ENCODE measurements at places on chromosomes 7 and 10.

GRCh38 chr7:1812509-1813393, 142.7 kb downstream of the ELFN1 start:
- DNase-seq: peak; percentile 79

GRCh38 chr10:103881416-103882284, 26.3 kb upstream of the SH3PXD2A start:
- DNase-seq: no peak

DNA sequence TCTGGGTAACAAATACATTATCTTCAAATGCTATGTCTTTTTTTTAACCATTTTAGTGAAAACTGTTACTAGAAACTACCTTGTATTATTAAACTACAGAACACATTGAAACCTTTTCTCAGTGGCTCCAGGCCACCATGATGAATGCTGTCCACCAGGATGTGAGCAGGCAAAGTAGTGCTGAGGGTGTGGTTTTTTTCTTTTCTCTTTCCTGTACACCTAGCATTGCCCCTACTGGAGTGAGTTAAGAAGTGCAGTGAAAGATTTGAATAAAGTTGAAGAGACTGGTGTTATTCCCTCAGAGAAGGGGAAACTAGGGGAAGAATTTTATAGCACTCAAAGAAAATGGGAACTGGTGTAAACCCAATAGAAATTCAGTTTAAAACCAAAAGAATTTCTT, 120.0 kb upstream of the SAMD8 start:
- no peak for DNase-seq

- DNase-seq: no peak
Measured at GRCh38 chr10:123380491-123381085, 226.4 kb downstream of the BUB3 start.

DNA sequence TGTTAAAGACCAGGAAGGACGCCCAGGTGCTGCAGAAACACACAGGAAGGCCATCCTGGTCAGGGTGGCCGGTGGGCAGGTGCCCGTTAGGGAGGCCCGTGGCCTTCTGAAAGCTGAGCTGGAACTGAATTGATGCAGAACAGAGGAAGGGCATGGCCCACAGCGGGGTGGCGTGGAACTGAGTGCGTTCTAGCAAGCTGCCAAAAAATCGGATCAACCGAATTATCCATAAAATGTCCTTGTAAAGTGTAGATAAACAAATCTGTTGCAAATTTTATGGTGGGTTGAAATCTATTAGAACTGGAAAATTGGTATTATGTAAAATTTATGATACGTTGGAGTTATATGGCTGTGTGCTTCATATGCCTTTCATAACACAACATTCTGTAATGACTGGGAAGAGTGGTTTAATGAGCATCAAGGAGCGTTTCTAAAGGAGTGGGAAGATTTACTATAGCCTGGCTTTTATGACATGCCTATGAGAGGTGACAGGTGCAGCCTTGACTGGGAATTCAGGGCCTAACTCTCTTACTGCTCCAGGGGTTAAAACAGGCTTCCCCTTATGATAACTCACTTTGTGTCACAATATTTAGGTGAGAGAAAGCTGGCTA, 108.1 kb downstream of the GPR26 start:
- no peak for DNase-seq

- no peak for DNase-seq
Measured at GRCh38 chr7:93838966-93839365, 51.6 kb downstream of the TFPI2 start.

DNA sequence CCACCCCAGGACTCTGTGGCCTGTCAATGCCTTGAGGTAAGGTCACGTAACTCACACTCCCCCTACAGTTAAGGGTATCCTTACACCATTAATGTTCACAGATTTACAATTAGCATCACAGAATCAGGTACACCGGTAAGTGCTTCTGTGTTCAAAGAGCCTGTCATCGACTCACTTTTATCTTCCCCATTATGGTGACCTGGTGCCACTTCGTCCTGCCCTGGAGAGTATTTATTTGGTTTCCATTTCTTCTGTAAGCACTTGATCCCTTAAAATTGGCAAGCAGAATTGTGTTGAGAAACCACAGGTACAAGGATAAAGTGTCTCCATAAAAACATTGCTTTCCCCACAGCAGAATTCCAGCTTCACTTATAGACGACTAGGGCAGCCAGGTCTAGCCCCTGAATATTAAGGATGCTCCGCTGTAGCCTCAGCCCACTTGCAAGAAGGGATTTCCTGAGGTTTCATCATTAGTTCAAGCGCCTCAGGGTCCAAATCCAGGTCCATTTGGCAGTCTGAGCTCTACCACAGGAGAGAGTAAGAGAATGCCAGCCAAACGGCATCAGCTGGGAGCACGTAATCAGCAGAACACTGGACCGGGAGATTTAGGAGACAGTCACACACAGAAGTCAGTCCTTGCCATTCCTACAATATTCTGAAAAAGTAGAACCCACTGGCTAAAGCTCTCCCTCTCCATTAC, 10.1 kb downstream of the ATXN7L1 start:
- DNase-seq: no peak

DNA sequence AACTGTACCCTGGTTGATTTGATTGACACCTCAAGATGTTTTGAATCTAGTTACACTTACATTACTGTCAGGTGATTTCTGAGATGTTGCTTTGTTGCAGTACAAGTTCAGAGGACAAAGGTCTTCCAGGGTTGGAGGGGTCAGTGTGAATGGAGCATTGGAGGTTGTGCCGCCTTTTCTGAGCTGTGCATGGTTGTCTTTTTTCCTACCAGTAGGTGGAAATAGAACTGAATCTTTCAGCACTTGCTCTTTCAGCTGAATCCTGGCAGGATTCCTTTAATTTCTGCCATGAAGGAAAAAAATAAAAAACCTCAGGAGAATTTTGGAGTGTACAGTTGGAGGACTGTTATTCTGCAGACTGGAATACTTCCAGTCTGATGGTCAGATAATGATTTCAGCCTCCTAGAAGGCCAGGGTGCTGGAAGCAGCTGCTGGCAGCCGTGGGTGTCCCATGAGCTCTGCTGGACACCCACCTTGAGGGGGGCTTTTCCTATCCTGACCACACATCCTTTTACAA, 82.7 kb downstream of the PLCE1 start:
- no peak for DNase-seq

GRCh38 chr10:113291413-113291812, 261.4 kb upstream of the HABP2 start:
- DNase-seq: no peak

GRCh38 chr7:51458693-51459092, 142.1 kb upstream of the COBL start:
- no peak for DNase-seq

GRCh38 chr7:7498856-7499255, 36.8 kb downstream of the COL28A1 start:
- DNase-seq: peak; percentile 73

DNA sequence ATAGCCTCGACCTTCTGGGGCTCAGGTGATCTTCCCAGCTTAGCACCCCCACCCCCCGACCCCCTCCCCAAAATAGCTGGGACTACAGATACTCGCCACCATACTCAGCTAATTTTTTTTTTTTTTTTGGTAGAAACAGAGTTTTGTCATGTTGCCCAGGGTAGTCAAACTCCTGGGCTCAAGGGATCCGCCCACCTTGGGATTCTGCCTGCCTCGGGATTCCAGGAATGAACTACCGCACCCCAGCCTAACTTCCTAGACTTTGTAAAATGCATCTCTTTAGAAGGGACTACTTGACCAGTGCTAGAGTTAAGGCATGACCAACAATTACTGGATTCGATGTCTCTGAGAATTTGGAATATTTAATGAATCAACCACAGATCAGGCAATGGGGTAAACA, 85.9 kb downstream of the MDFIC start:
- DNase-seq: no peak

DNA sequence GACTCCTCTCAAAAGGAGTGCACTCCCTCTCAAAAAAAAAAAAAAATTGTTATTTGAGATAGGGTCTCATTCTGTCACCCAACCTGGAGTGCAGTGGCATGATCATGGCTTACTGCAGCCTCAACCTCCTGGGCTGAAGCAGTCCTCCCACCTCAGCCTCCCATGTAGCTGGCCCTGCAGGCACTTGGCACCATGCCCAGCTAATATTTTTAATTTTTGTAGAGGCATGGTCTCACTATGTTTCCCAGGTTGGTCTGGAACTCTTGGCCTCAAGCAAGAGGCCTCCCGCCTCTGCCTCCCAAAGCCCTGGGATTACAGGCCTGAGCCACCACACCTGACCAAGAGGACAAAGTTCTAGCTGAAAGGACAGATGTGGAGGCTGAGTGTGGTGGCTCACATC, 120.3 kb downstream of the EPC1 start:
- DNase-seq: no peak

DNA sequence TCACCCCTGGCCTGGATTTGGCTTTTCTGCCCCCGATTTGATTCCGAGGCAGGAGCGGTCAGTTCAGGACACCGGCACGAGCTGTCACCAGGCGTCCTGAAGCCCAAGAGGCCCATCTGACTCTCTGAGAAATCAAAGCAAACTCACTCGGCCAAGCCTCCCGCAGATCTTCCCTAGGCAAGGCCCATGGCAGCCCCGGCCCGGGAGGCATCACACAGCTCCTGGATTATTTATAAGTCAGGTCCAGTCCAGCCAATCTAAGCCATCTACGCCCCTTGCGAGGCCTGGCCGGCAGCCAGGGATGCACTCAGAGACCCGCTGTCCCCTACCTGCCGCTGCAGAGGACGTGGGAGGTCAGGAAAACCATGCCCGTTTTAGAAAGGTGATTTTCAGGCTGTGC, 87.3 kb upstream of the DIP2C start:
- DNase-seq: no peak

DNA sequence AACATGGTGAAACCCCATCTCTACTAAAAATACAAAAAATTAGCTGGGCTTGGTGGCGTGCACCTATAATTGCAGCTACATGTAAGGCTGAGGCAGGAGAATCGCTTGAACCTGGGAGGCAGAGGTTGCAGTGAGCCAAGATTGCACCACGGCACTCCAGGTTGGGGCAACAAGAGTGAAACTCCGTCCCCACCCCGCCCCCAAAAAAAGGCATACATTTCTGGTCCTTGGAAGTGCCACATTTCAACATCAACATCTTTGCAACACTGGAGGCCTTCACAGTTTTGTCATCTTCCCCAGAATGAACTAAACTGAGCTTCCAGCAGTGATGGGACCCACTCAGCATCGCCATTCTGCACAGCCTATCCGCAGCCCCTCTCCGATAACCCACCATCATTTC, 36.6 kb downstream of the FAM53B start:
- no peak for DNase-seq

- no peak for DNase-seq
Measured at GRCh38 chr10:18647151-18647550, 4.2 kb downstream of the NSUN6 start.

- peak; percentile 7 for DNase-seq
Measured at GRCh38 chr7:83921941-83922607, 272.5 kb downstream of the SEMA3A start.

Measured in NCI-H524 treated with DMSO at 0.1 percent for 48 hours (cell line).